ENCODE measurements at places on chromosomes 1 and 21.

GRCh38 chr1:178174539-178174938 lies 80.6 kb downstream of the RASAL2 start:
- no peak for DNase-seq

DNA sequence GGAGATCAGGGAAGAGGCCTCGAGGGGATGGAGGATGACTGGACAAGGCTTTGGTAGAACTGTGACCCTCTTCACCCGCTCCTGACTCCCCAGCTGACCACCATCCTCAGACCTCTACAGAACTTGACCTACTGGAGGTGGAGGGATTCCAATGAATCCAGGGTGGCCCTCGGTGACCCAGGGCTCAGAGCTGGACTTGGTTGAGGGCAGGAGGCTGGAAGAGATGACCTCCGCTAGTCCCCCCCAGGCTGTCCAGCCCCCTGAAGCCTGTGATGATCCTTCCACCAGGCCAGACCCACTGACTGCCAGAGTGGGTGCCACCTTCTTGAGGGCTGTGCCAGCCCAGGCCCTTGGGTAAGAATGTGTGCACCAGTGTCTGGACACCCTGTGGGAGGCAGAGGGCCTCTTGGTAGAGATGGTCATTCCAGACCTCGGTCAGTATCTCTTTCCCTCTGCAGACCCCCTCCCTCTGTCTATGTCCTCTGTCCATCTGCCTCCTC lies 44.9 kb downstream of the ATP1B1 start:
- no peak for DNase-seq

DNA sequence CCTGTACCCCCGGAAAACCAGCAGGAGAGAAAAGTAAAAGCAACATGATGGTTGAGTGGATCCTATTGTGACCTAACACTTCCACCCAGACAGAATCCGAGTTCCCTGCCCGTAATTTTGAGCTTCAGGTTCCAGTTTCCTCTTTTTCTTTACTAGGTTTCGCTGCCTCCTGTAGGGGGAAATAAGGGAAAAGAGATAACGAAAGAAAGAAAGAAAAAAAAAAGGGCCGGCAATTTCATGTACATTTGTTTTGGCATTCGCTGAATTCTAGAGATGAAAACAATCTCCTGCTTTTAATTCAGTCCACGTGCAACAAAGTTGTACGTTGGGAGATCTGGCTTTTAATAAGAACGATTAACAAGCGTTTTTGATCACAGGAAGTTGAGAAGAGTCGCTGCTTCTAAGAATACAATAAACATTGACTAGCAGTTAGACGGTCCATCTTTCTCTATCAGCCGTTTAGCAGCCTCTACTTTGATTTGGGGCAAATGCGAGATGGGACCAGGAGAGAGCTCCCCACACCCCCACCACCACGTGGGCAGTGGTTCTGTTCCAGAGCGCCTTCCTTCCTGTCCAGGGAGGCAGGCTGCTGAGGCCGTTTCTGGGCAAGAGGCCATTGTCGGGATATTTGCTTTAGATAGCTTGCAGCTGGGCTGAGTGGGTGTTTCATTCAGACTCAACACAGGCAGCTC lies 155.9 kb upstream of the RUNX1 start:
- no peak for DNase-seq

GRCh38 chr1:206464456-206464964 lies 5.8 kb upstream of the IKBKE start:
- no peak for DNase-seq

DNA sequence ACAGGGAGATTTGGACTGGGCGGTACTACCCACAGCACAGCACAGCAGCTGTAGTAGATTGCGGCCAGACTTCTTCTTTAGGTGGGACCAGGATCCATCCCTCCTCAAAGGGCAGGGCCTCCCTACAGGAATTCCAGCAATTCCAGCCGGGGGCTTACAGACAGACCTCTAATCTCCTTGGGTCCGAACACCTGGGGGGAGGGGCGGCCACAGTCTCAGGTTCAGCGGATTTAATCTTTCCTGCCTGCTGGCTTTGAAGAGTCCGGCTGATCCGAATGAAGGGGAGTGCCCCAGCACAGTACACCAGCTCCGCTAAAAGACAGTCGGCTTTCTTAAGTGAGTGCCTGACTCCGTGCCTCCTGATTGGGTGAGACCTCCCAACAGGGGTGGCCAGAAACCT lies 1708.5 kb downstream of the BRINP3 start:
- no peak for DNase-seq

DNA sequence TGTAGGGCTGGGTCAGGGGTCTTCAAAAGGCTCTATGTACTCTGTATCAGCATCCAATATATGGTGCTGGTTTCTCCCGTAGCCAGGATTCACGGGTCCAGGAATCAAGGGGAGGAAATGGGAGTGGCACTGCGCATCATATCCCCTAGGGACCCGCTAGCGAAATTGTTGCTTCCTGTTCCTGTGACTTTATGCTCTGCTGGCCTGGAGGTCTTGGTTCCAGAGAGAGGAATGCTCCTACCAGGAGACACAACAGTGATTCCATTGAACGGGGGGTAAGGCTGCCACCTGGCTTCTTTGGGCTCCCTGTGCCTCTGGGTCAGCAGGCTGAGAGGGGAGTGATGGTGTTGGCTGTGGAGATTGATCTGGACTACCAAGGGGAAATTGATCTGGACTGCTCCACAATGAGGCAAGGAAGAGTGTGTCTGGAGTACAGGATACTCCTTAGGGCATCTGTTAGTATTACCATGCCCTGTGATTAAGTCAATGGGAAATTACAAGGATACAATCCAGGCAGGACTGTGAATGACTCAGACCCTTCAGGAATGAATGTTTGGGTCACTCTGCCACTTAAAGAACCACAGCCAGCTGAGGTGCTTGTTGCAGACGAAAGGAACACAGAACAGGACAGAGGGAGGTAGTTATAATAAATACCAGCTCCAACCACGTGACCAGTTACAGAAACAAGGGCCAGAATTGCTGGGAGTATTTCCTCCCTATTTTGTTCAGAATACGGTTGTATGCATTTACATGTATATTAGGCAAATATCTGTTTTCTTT lies 10.2 kb downstream of the SPSB1 start:
- DNase-seq = no peak

DNA sequence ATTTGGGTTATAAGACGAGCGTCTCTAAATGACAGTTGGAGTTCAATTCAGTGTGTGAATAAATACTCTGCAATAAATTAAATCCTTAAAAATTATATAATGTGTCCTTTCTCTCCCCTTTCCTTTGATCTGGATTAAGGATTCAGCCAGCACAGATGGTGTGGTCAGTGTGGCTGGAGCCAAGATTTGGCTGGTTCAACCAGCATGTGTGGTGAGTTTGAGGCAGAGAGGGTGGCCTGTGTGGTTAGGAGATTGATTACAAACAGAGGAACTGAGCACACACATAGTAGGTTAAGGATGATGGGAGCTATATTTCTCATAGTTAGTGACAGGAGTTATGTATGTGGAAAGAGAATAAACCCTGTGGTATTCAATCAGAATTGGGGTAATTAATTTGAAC lies 14.2 kb upstream of the AMIGO1 start:
- no peak for DNase-seq

GRCh38 chr1:247008406-247008799 lies 546 bp upstream of the ZNF695 start:
- no peak for DNase-seq

GRCh38 chr1:118987468-118988185 lies 516 bp downstream of the TBX15 start:
- DNase-seq = no peak

DNA sequence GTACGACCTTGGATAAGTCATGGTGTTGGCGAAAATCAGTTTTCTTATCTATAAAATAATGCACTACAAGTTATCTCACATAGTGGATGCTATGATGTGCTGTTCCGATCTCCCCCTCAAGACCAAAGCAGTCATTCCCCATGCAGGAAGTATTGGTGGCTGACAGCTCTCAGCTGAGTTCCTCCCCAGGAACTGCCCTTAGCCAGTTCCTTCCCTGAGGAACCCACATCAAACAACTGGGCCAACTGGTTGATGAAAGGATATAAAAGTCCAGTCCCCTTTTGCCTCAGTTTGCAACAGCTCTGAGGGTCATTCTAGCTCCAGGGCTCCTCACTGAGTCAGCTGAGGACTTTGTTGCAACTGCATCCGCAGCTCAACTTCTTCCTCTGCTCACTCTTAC lies 16.1 kb upstream of the SLAMF1 start:
- DNase-seq = no peak

DNA sequence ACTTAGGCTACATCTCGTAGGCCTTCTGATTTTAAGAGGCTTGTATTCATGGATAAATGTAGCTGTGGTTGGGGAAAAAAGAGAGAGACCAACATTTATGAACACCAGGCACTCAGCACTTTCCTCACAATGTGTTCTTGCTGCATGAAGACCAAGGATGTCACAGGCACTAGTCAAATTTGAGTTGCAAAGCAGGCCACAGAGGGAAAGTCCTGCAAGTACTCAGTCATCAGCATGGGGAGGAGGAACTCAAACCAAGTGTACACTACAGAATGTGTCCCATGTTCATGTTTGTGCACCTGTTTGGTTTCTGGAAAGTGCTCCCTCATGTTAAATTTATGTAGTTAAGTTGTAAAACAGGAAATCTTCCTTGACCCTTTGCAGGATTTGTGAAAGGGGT lies 8.7 kb upstream of the MAP3K7CL start:
- DNase-seq = no peak

- DNase-seq = no peak
Observed at GRCh38 chr1:29754573-29755375, 518.5 kb downstream of the PTPRU start.

- no peak for DNase-seq
Observed at GRCh38 chr1:67853704-67854103, 20.4 kb upstream of the GNG12 start.

DNA sequence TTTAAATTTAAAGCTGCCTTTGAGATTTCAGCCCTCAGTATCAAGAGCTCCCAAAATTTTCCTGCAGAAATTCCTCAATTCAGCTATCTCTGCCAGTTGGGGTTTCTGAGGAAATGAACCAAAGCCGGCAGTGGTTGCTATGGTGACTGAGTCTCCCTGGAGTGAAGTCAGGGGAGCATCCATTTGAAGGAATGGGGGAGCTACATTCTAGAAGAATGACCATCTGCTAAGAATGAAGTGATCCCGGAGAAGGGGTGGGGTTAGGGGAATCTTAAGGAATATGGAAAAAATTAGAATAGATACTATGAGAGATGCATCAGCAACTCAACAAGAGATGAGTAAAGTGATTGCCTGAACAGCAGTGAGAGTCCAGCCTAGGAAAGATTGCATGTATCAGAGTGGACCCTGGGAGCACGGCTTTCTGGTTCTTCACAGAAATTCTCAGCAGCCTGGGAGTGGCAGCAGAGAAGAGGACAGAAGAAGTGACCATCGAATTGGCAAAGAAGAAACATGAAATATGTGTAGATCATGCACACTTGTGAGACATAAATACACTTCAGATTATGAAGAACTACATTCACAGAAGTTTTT lies 94.7 kb downstream of the CHD1L start:
- DNase-seq = no peak

GRCh38 chr1:148334339-148335130 lies 148.6 kb downstream of the PPIAL4G start:
- DNase-seq = peak; percentile 86

GRCh38 chr1:94422115-94422820 lies 4.1 kb downstream of the ABCD3 start:
- no peak for DNase-seq

Data from activated naive CD4-positive, alpha-beta T cell treated with anti-CD3 and anti-CD28 coated beads, Interleukin-2, amount 10 ng/mL, durations not matched to agents 7 days and 5 days (primary cell).